ENCODE measurements at places on chromosomes 1 and 21.

- no peak for DNase-seq
Measured at GRCh38 chr1:243564814-243565213, 285.2 kb downstream of the AKT3 start.

GRCh38 chr1:234111458-234112142, 207.1 kb downstream of the SLC35F3 start:
- no peak for DNase-seq

GRCh38 chr1:55089683-55090082, 50.3 kb downstream of the PCSK9 start:
- DNase-seq, result no peak

DNA sequence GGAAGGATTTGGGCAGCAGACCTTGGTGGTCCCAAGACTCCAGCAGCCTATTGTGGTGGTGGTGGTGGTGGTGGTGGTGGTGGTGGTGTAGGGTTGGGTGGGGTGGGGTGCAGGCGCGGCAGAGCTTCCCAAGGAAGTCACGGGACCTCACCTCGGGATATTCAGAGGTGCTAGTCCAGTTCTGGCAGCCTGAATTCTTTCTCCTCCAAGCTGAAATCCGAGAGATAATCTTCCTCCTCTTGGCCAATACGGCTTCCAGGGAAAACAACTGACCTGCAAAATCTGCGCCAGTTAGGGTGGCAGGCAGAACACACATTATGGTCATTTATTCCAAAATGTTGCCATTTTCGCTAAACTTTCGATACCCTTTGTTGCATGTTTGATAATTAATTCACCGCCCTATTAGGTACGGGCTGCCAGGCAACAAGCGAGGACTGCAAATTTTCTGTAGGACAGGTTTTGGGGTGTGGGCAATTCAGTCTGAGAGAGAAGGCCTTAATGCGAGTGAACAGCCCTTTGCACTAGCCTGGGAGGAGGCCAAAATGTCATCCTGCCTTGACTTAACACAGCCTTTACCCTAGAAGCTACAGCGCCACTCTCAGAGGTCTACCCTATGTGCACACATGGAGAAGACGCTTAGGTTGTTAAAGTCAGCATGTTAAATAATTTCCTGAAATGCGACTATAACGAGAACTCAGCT, 33.2 kb upstream of the BSDC1 start:
- DNase-seq, result no peak

GRCh38 chr1:18549106-18549505, 68.4 kb downstream of the KLHDC7A start:
- DNase-seq, result no peak

- DNase-seq, result no peak
Measured at GRCh38 chr1:223331929-223332328, 32.0 kb downstream of the SUSD4 start.

GRCh38 chr21:20998456-20998789, 214 bp downstream of the NCAM2 start:
- no peak for DNase-seq

DNA sequence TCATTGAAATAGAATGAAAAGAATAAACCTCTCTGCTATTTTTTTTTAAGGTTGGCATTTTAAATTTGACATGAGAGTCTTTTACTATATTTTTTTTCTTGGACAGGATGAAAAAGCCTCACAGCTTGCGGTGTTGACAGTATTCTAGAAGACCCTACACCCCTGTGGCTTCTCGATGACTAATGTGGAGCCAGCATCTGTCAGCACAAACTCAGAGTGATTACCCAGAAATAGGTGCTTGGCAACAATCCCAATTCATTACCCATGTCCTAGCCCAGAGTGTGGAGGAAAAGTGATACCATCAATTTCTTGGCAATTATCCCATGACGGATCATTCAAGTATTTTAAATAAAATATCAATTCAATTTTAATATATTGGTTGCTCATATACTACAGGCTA, 186.8 kb upstream of the MAP1LC3C start:
- DNase-seq, result no peak

DNA sequence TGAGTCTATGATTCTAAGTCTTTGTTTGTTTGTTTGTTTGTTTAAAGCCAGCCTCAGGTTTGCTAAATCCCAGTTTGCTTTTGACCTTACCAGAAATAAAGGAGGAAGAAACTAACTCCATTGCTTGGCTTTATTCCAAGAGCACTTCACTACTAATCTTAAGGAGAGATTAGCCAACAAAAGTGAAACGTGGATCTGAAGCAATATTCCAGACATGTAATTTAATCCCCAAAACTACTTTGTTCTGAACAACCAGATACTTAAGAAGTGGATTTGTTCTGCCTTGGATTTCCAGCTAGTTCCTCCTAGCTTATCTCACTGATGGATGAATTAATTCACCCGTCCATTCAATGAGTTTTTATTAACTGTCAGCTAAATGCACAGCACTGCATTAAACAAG, 15.9 kb upstream of the CEP350 start:
- DNase-seq, result no peak

Measured in colonic mucosa (tissue), 4 donors.